Fibroblast of mammary gland (primary cell): ENCODE measurements at places on chromosomes 4 and X.

DNA sequence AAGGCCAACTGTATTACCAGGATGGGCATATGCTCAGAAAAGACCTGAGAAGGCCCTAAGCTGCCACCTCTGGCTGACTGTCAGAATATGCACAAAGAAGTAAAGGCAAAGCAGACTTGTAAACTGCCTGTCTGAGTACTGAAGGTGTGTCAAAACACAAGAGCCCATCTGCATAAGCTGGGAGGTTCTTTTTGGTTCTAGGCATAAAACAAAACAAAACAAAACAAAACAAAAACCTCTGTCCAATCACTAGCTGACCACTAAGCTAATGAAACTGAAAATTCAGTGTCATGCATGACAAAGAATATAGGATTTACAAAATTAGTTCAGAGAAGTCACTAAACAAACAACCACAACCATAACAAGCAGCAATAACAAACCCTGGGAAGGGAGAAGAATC is 20.6 kb downstream of the SH3D19 start:
- DNase-seq: peak; percentile 29

DNA sequence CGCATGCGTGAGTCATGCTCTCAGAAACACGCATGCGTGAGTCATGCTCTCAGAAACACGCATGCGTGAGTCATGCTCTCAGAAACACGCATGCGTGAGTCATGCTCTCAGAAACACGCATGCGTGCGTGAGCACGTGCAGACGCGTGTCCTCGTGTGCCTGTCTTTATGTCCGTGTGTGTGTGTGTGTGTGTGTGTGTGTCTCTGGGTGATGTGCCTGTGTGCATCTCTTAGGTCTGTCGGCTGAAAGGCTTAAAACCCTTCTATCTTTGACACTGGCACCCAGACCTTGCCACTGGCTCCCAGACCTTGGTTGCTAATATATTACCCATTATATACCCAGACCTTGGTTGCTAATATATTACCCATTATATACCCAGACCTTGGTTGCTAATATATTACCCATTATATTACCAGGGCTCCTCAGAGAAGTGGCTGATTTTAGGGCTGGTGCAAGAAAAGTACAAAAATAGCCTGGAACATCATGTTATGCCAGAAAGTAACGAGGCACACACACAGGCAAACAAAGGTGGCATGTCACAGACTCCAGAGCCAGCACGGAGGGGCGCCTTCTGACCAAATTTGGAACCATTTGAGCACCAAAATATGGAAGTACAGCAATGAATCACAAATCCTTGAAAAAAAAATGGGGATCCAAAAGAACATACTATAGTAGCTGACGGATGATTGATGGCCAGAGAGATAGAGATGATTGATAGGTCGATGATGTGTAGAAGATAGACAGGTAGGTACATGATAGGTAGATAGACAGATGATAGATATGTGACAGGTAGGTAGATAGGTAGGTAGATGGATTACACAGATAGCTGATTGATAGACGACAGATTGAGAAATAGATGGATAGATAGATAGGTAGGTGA is 19.2 kb upstream of the ADRA2C start:
- no peak for DNase-seq

DNA sequence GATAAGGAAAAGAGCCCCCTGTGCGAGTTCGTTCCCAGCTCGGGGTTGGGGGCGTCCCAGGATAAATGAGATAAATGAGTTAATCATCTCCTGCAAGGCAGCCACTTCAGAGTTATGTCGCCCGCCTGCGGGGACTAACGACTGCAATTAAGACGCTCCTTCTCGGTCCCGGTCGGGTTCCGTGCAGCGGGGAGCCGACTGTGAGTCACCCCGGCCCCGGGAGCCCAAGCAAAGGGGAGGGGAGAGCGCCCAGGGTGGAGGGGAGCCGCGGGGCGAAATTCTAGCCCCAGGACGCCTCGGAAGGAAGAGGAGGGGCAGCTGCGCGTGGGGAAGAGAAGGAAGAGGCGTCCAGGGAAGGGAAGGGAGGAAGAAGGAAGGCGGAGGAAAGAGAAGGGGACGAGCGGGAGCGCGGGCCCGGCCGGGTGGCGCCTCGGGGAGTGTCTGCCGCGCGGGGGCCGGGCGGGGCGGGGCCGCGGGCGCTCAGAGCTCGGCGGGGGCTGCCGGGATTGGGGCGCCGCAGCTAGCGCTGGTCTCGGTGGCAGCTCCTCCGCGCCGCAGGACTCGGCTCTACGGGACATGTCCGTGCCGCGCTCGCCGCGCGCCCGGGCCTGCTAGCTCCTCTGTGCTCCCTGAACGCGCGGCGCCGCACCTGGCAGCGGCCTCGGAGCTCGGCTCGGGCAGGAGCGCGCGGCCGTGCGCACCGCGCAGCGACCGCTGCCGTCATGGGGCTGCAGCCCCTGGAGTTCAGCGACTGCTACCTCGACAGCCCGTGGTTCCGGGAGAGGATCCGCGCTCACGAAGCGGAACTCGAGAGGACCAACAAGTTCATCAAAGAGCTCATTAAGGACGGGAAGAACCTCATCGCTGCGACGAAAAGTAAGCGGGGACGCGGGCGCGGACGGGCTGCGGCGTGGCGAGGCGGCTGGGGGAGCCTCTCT is at the start of gene ARHGAP10:
Gene ARHGAP10 (plus strand): TSS at position 509 of the 938 bp plus-strand sequence. CDS start 214 bp downstream, at position 723.
- DNase-seq: peak; percentile 77

- peak; percentile 8 for DNase-seq
Measured at GRCh38 chr4:157271166-157271869, 50.8 kb downstream of the GRIA2 start.

DNA sequence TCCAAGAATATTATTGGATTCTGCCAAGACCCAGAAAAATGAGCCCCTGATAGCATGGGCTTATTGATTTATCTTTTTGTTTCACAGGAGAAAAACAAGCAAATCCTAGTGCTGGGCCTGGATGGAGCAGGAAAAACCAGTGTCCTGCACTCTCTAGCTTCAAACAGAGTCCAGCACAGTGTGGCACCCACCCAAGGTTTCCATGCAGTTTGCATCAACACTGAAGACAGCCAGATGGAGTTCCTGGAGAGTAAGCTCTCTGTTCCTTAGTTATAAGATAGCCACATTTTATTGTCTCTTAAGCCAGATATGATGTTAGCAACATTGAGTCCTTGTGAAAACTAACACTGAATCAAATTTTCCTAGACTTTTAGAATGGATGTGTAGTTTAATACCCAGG is 5.5 kb downstream of the ARL9 start:
- DNase-seq: no peak

DNA sequence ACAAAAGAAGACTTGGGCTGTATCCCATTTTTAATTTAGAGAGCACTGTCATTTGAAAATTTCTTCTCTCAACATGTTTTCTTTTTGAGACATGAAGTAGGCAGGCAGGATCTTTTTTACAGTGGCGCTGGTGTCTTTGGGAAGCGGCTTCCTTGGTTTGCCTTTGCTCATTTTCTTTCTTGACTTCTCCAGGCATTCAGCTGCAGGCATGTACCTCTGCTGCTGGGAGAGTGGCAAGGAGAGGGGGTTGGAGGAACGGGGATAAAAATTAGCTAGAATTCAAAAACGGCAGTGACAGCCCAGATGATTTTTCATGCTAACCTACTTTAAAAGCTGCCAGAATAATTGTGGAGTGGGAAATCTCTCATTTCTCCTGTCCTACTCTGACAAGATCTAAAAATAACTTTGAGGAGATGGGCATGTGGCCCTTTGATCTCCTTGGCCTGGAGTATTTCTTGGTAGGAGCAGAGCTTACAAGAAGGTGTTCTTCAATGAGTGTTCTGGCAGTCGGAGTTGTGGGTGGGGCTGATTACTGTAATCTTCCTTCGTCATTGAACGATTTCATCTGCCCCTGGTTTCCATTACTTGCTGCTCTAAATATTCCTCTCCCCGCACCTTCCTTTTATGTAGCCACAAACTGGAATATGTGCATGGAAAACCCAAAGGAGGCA is 54.8 kb downstream of the TBL1X start:
- DNase-seq: peak; percentile 71

DNA sequence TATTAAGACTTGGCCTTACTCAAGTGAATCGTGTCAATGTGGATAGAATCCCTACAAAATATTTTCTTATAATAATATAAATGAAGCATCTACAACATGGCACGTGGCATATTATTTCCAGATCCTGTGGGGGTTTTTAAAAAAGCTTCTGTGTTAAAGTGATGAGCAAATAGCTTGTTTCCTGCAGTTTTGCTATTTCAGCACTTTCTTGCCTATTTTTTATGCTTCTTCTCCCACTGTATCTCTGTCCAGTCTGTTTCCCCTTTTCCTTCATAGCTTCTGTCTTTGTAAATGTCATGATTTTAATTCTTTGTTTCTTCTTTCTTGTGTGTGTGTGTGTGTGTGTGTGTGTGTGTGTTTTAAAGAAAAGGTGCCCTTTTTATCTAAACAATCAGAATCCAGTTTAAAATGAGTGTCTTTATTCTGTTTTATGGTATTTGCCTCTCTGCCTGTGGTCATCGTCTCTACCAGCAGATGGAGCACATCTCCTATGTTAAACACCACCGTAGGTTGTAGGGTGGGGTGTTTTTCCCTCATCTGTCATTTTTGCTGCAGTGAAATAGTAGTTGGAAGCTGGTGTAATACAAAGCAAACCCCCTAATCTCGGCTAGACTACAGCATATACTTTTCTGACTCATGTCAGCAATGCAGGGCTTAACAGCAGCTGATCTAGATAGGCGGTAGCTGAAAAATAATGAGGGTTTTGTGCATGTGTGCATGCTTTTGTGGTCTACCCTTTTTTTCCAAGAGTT is 33.1 kb downstream of the FTHL17 start:
- DNase-seq: peak; percentile 35

- DNase-seq: no peak
Measured at GRCh38 chr4:18686338-18687037, 664.9 kb upstream of the LCORL start.

- DNase-seq: peak; percentile 51
Measured at GRCh38 chr4:169410839-169411770, 140.3 kb upstream of the SH3RF1 start.

GRCh38 chr4:48410812-48411211 is 69.5 kb downstream of the SLAIN2 start:
- DNase-seq: no peak

DNA sequence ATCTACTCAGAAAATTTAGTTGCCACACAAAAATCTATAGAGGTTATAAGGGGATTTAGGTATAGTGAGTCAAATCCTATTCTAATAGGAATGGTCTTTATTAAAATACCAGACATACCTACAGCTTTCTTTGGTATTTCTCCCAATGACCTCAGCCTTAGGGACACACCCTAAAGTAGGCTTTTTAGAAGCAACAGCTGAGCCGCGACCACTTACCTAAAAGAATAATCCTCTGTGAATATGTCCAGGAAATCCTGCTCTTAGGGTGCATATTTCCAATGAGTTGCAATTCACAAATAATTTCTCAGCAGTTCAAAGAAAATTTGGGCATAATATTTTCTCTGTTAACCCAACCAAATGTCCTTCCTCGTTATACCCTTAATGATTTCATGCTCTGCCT is 2.7 kb downstream of the DCX start:
- no peak for DNase-seq

GRCh38 chrX:7447801-7448499 is 300.0 kb upstream of the PUDP start:
- DNase-seq: no peak

DNA sequence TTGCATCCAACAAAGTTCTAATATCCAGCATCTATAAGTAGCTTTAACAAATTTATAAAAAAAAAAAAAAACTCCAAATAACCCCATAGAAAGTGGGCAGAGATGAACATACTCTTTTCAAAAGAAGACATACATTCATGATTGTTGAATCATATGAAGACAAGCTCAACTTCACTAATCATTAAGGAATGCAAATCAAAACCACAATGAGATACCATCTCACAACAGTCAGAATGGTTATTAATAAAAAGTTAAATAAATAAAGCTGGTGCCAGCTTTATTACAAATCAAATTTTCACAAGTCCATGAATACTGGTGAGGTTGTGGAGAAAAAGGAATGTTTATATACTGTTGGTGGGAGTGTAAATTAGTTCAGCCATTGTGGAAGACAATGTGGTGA is 592.0 kb downstream of the IQCM start:
- peak; percentile 25 for DNase-seq

DNA sequence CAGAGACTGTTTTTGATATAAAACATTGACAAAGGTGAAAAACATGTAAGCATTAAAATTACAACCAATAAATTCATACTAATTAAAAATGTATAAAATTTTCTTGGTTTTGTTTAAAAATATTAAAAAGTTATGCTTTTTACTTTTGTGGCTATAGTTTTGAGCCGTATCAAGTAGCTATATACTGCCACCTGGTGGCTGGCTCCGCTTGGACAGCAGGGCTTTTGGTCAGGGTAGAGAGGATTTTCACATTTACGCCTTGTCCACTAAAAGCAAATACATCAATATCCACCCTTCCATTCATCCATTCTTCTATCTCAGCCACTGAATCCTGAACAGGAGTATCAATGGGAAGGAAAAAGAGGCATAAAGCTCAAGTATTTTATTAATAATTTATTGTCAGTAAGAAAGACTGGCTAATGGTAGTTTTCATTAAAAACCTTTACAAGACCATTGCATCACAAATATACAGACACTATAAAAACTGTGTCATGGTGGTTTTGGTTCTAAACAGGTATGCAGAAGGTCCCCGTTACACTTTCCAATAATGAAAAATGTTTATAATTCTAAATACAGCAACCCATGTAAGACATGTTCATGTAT is 32.1 kb upstream of the MTNR1A start:
- peak; percentile 64 for DNase-seq

GRCh38 chr4:106594291-106594952 is 225.8 kb upstream of the GIMD1 start:
- peak; percentile 19 for DNase-seq

- no peak for DNase-seq
Measured at GRCh38 chrX:1941321-1941720, 326.5 kb downstream of the ASMT start.

DNA sequence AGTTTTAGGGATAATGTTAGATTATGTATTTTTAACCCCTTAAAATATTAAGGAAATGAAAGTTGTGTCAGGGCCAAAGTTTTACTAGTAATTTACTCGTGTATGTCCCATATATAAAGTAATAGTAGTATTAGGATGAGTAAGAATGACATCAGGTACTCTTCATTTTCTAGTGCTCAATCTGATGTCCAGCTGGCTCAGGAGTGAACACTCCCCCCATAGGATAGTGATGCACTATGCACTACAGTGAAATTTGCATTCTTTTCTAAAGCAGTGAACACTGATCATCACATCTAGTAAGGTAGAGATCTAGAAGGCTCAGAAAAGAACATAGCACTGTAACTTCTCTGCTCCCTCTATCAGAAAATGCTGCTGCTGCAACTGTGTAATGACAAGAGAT is 409.7 kb downstream of the GLUD2 start:
- DNase-seq: no peak

DNA sequence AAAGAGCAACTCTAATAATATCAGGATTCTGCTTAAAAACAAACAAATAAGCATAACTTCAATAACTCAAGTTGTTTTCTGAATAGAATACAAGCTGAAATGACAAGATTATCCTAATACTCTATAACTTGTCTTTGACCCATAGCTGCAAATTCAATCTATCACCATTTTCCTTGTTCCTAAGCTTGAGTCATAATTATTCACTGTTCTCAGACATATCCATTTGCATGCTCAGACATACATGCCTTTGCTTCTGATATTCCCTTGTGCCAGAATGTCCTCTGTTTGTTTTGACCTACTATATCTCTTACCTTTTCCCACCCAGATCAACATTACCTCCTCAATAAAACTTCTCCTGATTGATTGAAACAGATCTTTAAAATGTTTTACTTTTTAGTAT is 109.7 kb downstream of the SNCA start:
- DNase-seq: no peak

- peak; percentile 52 for DNase-seq
Measured at GRCh38 chrX:154019633-154020528, at the start of gene IRAK1. IRAK1 (minus strand) TSS chrX:154019902; CDS start chrX:154019812, 90 bp downstream.

GRCh38 chr4:22129454-22130029 is 181.0 kb upstream of the KCNIP4 start:
- DNase-seq: peak; percentile 65

- no peak for DNase-seq
Measured at GRCh38 chrX:2793752-2794151, 35.0 kb upstream of the GYG2 start.
